ENCODE measurements at places on chromosomes 6 and 20. TPM values are rescaled to one million over a fixed set of nuclear protein-coding genes. Genes with fewer than 3 reads are reported as not detected.
A peak's percentile ranks its signal among the peaks of the same experiment; 100 is the strongest.

The PACRG gene
- 0.26 TPM for total RNA-seq

- DNase-seq: peak; percentile 83
Observed at GRCh38 chr20:25750765-25751696, 54.4 kb upstream of the ZNF337 start.

The PRPH2 gene
- total RNA-seq: 2.8 TPM

The MAP7 gene
- total RNA-seq: 3.3 TPM

The SSTR4 gene
- total RNA-seq: not detected

- no peak for DNase-seq
Observed at GRCh38 chr20:51118216-51118615, 95.3 kb upstream of the KCNG1 start.

DNA sequence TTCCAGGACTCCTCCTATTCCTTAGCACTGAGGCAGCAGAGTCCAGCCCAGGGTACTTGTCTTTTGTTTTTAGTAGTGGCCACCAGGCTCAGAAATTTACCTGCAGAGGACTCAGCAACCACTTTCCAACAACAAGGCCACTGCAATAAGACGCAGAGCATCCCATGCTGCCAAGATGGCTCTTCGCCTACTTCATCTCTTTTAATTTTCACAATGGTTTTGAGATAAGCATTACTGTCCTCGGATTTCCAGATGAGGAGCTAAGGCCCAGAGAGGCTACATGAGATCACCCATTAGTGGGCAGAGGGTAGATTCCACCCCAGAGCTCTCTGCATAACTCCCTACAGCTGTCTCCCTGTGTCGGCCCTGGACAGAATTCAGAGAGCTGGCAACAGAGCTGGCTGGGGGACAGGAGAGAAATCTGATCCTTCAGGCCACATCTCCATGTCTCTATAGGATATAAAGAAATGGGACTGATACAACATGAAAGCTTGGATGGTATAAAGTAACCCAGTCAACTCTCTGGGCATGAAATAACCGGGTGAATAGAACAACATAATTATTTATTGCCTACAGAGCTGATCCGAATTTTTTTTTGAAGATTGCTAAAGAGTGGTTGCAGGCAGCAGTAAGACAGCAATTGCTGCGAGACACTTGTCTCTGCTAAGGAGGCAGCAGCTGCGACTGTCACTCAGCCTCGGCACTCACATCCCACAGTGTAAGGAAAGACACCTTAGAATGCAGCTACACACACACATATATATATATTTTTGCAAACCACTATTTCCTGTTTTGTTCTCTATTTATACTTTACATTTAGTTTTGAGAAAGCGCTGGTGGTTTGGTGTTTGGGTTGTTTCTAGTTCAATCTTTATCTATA is 37.2 kb downstream of the SCML4 start:
- DNase-seq: no peak

- no peak for DNase-seq
Observed at GRCh38 chr6:142369266-142369665, 67.5 kb downstream of the ADGRG6 start.

DNA sequence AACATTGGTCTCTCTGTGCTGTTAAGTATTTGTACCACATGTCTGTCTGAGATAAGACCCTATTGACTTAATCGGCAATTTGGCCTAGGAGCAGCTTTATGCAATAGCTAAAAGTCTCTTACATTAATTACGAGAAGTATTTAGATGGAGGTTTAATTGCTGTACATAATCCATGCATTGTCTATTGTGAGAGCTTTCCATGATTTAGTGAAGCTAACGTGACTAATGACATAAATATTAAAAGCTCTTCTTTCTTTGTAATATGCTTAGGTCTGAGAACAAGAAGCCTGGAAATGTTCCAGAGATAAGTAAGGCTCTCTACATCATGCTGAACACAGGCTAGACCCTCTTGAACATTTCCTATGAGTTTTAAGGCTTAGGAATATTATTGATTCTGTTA is 32.7 kb upstream of the FAM83B start:
- DNase-seq: no peak

- DNase-seq: no peak
Observed at GRCh38 chr6:3538536-3538935, 81.7 kb upstream of the SLC22A23 start.

DNA sequence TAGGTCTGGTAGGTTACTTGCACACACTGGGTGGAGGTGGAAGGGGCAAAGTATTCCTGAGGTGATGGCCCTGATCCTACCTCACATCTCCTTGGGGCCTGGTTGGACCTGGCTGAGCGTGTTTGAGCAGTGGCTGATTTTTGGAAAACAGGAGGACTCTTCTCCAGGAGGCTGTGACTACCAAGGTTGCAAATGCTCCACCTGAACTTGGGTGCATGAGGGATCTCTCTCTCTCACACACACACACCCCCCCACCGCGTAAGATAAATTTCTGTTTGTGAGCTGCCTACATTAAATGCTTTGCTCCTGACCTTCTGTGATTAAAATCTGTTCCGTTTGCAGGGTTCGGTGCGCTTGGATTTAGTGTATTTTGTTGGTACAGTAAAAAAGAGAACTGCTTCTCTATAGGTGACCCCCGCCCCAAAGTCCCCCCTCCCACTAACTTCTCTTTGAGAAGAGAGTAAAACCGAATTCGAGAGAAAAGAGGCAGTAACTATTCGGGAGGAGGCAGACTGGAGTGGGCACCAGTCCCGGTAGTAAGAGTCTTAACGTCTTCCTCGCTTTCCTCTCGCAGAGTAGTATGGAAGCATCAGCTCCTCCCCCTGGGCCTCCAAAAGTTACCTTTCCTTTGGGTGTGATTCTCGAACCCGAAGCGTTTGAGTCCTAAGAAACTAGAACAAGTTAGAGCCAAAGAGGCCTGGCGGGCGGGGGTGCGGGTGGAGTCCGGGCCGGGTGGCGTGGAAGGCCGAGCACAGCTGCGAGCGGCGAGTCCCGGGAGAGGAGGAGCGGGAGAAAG is 585 bp upstream of the DSE start:
- no peak for DNase-seq

DNA sequence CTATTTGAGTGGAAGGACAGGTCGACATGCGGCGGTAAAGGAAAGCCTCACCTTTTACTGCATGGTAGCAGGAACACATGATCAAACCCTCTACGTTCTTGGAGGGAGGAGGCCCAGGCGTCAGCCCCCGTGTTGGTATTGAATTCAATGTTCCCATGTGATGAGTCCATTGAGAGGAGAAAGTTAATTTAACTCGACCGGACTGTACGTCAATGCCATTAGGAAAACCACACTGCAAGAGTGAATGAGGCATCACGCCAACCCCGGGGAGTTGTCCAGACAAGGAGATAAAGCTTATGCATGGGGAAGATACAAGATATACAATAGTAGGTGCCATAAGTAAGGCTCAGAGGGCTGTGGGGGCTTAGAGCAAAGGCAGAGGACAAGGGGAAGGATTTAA is 213.9 kb upstream of the ECI2 start:
- no peak for DNase-seq

DNA sequence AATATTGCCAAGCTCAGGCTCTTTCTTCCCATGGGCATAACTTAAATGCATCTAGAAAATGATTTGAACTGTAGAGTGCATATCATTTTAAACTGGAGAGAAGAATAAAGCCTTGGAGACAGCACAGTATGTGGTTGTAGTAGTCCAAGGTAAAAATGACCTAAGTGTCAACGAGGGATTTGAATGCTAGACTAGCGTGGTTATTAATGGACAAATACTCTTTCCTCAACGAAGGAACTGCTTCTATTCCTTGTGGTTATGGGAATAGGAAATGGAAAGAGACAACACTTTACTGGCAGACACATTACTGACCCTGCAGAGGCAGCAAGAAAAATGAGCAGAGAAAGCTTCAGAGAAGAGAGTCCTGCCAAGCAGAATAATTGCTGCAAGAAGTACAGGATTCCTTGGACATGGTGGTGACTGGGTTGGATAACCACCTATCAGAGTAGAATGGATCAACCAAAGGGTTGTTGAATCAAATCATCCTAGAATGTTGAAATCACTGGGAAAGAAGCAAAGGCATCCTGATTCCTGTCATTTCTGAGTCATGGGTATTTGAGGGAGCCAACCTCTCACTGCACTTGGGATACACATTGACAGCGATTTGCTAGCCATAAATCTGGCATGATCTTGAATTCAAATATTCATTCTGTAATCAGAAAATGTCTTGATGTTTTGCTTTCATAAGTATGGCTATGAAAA is 258.1 kb upstream of the EPHA7 start:
- DNase-seq: no peak

- no peak for DNase-seq
Observed at GRCh38 chr20:41854765-41855164, 236.6 kb upstream of the CHD6 start.

The PLEKHG1 gene
- 36.2 TPM for total RNA-seq

GRCh38 chr20:24098886-24099285 is 110.3 kb upstream of the GGTLC1 start:
- DNase-seq: no peak

DNA sequence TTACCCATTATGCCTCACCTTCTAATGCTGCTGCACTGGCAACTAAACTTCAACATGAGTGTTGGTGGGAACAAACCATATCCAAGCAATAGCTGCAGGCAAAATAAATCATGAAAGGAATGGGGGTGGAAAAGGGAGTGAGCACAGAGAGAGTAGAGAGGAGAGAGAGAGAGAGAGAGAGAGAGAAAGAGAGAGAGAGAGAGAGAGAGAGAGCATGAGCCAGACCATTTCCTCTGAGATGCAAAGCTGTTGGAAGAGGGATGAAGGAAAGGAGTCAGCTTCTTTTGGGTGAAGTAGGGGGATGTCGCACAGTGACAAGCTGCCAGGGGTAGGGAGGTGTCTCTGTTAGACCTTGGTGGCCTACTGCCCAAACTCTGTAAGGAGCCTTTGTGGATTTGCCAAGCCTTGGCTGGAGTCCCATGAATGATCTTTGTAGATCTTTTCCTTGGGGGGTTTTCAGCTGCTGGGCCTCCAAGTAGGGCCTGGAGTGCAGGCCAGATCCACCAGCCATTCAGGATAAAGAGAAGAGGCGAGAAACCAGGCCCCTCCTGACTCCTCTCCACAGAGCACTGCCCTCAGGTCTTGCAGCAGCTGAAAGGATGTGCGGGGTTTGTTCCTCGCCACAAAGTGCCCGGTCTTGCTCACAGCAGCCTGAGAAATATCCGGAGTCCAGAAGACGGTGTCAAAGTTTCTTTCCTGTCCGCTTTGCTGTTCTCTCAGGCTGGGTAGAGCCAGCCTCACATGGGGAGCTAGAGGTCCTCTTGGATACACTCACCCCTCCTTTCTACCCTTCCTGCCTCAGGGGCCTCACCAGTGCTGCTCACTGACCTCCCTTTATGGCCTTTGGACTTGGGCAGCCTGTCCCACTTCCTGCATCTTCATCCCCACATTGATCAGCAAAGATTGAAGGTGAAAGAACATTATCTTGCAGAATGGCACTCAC is 17.8 kb downstream of the BTBD3 start:
- DNase-seq: no peak

DNA sequence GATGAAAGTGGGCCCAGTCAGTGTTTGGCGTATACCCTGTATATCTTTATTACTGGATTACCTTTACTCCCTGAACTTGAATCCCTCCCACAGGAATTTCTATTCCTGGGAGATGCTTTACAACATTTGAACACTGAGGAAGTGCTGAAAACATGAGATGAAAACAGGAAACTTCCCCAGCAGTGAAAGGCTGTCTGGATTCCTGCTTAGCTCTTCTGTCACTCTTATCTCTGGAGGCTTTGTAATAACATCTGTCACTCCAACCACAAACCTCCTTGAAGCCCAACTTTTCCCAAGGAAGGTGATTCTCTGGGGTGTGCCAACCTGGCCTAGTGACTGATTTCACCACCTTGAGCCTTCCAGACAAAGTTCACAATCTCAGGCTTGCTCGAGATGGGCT is 264.5 kb upstream of the BMP2 start:
- no peak for DNase-seq

DNA sequence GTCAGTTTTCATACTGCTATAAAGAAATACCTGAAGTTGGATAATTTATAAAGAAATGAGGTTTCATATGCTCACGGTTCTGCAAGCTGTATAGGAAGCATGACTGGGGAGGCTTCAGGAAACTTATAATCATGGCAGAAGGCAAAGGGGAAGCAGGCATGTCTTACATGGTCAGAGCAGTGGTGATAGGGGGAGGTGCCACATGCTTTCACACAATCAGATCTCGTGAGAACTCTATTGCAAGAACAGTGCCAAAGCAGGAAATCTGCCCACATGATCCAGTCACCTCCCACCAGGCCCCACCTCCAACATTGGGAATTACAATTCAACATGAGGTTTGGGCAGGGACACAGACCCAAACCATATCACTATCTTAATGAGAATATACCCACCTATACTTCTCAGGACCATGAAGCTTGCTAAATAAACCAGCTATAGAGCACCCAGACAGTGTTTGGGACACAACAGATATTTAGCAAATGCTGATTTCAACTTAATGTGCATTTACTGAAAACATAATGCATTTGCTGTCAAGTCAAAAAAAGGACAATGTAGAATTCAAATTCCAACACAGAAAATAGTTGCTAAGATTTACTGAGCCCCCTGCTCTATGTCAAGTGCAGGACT is 63.8 kb downstream of the TNFRSF21 start:
- DNase-seq: no peak

- DNase-seq: no peak
Observed at GRCh38 chr6:45586216-45587171, 208.8 kb upstream of the SUPT3H start.

The GSTA3 gene
- total RNA-seq: not detected

DNA sequence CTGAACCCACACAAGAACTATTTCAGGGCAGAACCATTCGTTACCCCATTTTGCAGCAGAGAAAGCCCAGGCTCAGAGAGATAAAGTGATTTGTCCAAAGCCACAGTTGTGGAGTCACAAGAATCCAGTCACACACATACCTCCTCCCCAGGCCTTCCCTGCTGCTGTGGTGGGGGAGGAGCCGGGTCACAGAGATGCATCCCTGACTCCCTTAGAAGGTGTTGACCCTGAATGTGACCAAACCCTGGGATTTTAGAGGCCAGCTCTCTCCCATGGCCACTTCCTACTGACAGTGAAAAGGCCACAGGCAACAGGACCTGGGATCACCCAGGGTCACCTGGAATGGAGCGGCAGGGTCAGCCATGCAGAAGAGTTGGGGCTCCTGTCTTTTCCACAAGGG is 48.6 kb downstream of the CHMP4B start:
- no peak for DNase-seq

GRCh38 chr20:41245086-41245707 is 72.3 kb downstream of the ZHX3 start:
- no peak for DNase-seq

The ARFGEF3 gene
- 1.6 TPM for total RNA-seq

DNA sequence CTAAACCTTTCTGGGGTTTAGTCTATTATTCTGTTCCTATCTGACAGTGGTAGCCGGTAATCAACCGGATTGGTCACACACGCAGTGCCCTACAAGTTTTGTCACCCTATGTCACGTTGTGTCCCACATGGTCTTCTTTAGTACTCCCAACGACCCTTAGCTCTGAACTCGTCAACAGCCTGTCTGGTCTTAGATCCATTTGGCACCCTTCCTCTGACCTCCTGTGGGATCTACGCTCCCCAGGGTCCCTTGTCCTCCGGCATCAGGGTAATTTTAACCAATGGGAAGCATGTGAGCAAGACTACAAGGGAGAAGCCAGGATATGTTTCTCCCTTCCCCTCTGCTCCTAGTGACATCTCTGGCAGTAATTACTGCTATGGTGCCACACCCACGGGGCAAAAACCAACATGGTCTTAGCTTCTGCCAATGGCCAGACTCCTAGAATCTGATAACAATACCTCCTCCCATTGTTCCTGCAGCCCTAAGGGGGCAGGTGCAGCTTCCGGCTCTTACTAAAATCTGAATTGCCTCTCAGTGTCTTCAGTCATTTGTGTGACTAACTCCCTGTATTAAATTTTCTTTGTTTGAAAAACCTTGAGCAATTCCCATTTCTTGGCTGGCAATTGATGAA is 56.6 kb downstream of the MAFB start:
- DNase-seq: no peak
